ENCODE measurements at places on chromosomes 6 and 20.

- no peak for DNase-seq
Measured at GRCh38 chr6:50978380-50979170, 159.9 kb downstream of the TFAP2B start.

GRCh38 chr6:119586250-119586882 is 236.8 kb upstream of the MAN1A1 start:
- DNase-seq: no peak

DNA sequence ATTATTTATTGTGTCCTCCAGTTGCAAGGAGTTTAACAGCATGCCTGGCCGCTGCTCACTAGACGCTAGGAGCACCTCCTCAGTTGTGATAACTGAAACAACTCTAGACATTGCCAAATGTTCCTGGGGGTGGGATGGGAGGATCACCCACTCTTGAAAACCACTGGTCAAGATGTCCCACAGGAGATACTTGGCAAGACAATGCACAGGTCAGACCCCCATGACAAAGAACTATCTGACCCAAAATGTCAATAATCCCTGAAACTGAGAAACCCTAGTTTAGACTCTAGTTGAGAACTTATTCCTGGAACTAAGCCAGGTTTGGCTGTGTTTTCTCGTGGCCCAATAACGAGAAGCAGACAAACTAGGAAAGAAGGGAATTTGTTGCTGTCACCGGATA is 9.5 kb upstream of the FKBPL start:
- no peak for DNase-seq

DNA sequence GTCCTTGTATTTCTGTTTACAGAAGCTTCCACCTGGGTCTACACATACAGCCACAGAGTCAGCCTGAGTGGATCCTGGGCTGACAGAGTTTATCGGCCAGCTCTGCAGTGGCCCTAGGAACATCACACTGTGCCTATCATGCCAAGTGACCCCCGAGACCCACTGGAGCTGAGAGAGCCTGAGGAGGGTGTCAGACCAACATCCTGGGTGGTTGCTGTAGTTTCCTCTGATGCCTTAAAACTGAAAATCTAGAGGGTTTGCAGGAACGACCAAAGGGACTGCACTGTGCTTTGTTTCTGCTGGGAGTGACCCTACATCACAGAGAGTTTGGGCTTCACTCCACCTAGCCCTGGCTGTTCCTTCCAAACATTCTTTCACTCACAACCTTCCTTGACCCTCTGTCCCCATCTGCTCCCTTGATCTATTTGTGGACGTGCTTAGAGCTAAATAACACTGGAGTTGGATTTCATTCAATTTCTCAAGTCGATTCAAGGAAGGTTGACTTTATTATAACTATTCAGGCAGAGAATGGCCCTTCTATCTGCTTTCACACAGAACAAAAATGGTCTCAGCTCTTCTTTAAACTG is 18.1 kb downstream of the MYLK4 start:
- no peak for DNase-seq

DNA sequence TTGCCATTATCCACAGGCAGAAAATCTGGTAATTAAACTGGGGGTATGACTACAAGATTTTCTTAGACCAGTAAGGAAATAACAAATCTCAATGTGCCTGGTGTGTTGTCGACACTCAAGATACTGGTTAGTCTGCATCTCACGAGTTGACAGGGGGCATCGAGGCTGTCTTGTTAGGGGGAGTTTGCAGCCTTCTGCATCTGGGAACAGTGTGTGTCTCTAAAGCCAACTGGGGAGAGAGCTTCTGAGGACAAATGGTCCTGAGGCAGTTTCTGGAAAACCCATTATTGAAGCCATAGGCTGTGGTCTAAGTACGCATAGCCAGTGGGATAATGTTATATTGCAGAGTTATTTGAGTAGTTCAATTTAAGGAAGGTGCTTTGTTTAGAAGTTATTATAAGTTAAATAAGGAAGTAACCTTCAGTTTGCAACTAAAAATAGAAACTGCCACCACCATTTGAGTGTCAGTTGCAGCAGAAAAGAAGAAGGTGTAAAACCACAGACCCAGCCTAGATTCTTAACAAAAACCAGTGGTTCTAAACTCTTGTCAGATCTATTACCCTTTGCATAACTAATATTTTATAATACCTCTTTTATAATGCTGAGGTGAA is 15.4 kb upstream of the MAPK13 start:
- DNase-seq: peak; percentile 65

- no peak for DNase-seq
Measured at GRCh38 chr6:18219591-18219990, 44.7 kb downstream of the DEK start.

GRCh38 chr6:163698086-163698485 is 283.6 kb downstream of the QKI start:
- DNase-seq: no peak

- no peak for DNase-seq
Measured at GRCh38 chr6:127854009-127854408, 46.8 kb downstream of the THEMIS start.

DNA sequence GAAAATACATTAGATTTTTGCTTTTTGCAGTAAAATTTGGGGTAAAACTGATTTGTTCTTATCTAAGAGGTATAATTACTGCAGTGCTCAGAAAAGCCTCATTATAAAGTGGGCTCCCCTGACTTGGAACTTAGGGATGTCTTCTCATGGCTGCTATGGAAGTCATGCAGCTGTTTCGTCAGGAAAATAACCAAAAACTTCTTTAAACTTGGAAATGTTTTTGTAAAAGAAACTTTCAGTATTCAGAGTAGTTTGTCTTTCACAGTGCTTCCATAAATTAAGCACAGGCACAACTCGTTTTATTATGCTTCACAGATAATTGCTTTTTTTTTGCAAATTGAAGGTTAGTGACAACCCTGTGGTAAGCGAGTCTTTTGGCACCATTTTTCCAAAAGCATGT is 6.8 kb downstream of the MAPK14 start:
- DNase-seq: no peak

GRCh38 chr6:159110013-159110412 is 59.2 kb upstream of the FNDC1 start:
- peak; percentile 64 for DNase-seq

DNA sequence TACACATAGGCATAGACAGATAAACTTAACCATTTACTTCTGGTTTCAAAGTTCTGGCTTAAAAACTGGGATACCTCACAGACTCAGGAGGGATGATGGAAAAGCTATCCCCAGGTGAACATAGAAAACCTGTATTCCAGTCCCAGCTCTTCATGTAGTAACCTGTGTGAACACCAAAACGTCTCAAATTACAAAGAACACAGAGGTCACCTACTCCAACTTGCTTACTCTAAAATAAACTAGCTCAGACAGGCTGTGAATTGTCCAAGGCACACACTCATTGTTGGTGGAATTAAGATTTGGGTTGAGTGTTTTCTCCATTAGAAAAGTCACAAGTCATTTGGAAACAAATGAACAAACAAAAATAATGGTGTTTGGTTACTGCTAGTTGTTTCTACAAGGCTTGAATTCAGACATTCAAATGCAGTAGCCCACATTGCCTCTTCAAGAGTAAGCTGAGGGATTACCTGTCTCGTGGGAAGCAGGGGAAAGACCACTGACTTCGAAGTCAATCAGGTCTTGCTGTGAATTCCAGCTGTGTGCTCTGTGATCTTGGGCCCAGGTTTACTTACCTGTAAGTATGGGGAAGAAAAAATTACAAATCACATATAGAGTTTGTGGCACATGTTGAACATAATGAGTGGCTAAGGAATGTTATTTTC is 48.2 kb upstream of the LRRC1 start:
- no peak for DNase-seq

GRCh38 chr6:112145080-112145573 is 57.7 kb downstream of the FAM229B start:
- DNase-seq: no peak

- DNase-seq: peak; percentile 88
Measured at GRCh38 chr6:26240157-26241032, 124.6 kb upstream of the BTN3A2 start.

GRCh38 chr20:49534255-49534712 is 33.7 kb downstream of the PTGIS start:
- DNase-seq: peak; percentile 64

DNA sequence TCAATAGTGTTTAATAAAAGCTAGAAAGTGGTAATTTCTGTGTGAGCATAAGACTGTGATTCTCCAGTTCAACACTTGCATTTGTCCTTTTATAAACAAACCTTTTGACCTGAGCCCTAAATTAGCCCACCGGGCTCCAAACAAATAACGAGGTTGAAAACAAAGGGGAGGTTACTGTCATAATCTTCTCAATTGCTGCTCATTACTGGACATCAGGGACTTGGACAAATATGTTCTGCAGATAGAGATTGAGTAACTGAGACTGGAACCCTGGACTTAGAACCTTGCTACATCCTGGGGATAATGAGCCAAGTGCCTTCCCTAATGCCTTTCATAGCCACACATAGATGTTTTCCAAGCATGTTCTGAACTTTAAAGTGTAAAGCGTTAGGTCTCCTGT is 84.2 kb upstream of the PCSK2 start:
- DNase-seq: no peak

DNA sequence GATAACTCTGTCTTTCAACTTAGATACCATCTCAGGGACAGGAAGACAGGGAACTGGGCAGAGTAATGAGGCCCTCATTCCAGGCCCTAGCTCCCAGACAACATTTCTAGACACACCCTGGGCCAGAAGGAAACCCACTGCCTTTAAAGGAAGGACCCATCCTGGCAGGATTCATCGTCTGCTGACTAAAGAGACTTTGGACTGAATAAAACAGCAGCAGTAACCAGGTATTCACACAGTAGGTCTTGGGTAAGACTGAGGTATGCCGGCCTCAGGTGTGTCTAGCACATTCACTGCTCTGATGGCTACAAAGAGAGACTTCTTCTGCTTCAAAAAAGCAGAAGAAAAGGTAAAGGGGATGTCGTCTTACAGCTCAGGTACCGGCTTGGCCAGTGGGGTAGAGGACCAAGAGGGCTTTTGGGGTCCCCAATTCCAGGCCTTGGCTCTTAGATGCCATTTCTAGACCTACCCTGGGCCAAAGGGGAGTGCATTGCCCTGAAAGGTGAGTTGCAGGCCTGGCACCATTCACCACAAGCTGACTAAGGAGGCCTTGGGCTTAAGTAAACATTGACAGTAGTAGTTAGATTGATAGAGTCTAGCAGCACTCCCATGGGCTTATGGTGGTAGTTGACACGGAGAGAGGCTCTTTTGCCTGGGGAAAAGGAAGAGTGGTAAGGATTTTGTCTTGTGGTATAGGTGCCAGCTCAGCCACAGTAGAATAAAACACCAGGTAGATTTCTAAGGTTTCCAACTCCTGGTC is 13.4 kb downstream of the SNX14 start:
- DNase-seq: no peak

DNA sequence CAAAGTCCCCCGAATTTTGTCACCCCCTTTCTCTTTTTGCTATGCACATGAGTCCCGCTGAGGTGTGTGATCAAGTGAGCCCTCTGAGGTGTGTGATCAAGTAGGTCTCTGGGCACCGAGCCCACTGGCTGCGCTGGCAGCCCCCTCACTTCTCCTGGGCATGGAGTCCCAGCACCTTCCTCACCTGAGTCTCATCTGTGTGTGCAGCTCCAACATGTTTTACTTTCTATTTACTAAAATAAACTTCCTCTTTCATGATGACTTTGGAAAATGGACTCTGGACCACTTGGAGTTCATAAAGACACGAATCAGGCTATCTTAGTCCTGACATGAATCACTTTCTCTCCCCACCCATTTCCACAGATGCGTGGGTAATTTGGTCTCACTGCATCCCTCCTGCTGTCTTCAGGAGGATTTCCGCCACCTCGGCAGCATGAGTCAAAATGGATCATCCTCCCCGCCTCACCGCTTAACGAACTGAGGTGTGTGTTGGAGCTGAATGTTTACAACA is 39.8 kb downstream of the PRDM1 start:
- peak; percentile 39 for DNase-seq

DNA sequence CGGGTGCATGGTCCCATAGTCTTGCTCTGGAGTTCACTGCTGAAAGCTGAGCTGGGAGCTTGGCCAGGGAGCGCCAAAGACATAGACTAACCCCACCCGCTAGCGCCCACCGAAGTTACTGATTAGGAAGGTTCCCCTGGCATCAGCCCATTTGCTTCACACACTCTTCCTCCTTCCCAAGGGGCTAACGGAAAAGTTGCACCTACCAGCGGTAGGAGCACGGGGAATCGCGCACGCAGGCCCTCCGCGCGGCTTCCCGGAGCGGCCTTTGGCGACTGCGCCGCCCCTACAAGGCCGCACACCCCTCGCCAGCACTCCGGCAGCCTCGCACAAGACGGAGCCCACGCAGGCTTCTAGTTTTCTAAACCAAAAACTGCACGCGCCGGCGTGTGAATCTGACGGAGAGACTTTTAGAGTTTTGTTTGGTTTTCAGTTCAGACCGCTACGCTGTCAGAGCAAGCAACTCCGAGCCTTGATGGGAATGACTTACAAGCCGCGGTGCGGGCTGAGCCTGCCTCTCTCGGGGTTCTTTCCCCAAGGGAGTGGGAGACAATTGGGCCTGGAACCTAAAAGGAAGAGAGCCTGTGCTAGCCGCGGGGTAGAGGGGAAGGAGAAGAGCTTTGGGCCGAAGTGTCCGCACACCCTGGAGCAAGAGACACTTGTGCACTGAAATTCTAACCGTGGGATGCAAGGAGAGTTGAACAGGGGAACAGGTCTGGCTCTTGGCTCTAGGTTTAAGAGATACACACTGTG is 891 bp upstream of the POU3F2 start:
- no peak for DNase-seq

Data from CD4-positive, alpha-beta T cell treated with Interleukin-4 for 1 hour (primary cell).